Suprapubic skin (tissue), 4 donors: ENCODE measurements at places on chromosomes 13 and 19. TPM values are rescaled to one million over a fixed set of nuclear protein-coding genes. Genes with fewer than 3 reads are reported as not detected.
A peak's percentile ranks its signal among the peaks of the same experiment; 100 is the strongest.

DNA sequence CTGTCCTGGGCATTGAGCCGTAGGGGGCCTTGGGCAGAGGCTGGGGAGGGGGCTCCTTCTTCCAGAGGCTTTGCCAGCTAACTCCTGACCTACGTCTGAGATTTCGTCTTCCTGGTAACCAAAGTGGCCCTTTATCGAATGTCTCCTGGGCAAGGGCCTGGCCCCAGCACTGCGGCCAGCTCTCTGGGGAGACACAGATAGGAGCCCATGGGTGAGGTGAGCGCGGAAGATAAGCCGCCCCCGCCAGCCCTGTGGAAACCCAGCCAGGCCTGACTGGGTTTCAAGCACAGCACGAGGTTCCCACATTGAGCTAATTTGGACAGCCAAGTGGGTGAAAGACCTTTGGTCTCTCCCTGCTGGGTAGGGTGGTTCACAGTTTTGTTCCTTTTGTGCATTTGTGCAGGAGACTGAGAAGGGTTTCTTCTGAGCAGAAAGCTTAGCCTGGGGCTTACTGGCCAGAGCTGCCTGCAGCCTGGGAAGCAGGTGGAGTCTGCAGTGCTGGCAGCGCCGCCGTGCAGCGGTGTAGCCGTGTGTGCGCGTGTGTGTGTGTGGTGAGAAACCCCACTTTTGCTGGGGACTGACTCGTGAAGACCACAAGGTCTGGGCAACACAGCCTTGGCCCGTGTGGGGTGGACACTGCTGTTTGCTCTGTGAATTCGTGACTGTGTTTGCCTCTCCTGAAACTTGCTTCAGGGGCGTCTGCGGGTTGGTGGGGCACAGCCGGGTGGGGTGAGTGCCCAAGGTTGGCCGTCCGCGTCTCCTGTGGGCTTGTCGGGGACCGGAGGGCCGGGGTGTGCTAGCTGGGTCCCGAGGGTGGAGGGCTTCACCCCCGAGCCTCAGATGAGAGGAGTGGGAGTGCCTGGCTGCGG is 2.5 kb downstream of the BSG start:
- no peaks in the 10 kb centered on the region for H3K27me3 ChIP-seq
- peaks cover 18% of the 10 kb centered on the region for H3K36me3 ChIP-seq
- peak overlapping the region; percentile 38 for H3K4me3 ChIP-seq
- peaks cover 65% of the 10 kb centered on the region for H3K4me1 ChIP-seq

- no peak overlapping the region for H3K4me3 ChIP-seq
- DNase-seq: no peak
Observed at GRCh38 chr13:61901946-61902541, 486.4 kb upstream of the PCDH20 start.

CAMSAP3 gene
- 60.7 TPM for total RNA-seq

- no peaks in the 10 kb centered on the region for H3K36me3 ChIP-seq
- no peak overlapping the region for H3K27ac ChIP-seq
- no peak for DNase-seq
- H3K4me3 ChIP-seq: no peak overlapping the region
- H3K4me1 ChIP-seq: no peaks in the 10 kb centered on the region
Observed at GRCh38 chr13:68440874-68441273, 1210.7 kb upstream of the PCDH9 start.

GRCh38 chr19:16496613-16496983 is 404 bp downstream of the C19orf44 start:
- H3K27me3 ChIP-seq: no peaks in the 10 kb centered on the region
- peak overlapping the region; percentile 64 for H3K27ac ChIP-seq
- peaks cover 12% of the 10 kb centered on the region for H3K4me1 ChIP-seq
- peaks cover 8% of the 10 kb centered on the region for H3K36me3 ChIP-seq
- no peak for DNase-seq
- peak overlapping the region; percentile 79 for H3K4me3 ChIP-seq

LGALS16 gene
- total RNA-seq: not detected

DNA sequence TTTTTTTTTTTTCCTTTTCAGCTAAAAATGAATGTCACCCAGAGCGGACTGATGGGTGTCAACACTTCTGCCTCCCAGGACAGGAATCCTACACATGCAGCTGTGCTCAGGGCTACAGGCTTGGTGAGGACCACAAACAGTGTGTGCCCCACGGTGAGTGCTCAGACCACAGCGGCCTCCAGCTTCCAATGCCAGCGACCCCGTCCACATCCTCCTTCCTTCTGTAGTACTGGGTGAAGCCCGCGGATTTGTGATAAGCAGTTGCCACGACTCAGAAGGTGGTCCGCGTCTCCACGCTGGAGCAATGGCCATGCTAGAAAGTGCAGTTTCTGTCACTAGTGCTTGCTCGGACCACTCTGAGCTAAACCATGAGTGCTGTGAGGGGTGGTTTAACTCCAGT is 6.0 kb downstream of the PROZ start:
- H3K36me3 ChIP-seq: peaks cover 9% of the 10 kb centered on the region
- H3K4me3 ChIP-seq: no peak overlapping the region
- no peak overlapping the region for H3K27ac ChIP-seq

GRCh38 chr13:31020996-31021395 is 88.5 kb downstream of the TEX26 start:
- no peak overlapping the region for H3K27ac ChIP-seq
- H3K4me1 ChIP-seq: no peaks in the 10 kb centered on the region
- no peak overlapping the region for H3K4me3 ChIP-seq
- H3K27me3 ChIP-seq: no peaks in the 10 kb centered on the region
- H3K36me3 ChIP-seq: no peaks in the 10 kb centered on the region

DNA sequence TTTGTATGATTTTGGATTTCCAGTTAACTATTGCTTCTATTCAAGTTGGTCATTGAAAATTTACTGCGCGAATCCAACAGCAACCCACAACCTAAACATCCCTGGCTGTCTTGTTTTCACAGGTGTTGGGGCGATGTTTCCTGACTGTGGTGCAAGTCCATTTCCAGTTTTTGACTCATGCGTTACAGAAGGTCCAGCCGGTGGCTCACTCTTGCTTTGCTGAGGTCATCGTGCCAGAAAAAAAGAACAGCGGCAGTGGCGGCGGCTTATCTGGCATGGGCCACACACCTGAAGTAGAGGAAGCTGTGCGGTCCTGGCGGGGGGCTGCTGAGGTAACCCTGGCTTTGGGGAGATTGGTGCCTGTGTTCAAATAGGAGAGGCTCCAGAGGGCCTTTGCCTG is 45.2 kb upstream of the GPI start:
- peaks cover 43% of the 10 kb centered on the region for H3K4me1 ChIP-seq
- no peak overlapping the region for H3K4me3 ChIP-seq
- H3K36me3 ChIP-seq: peaks cover 24% of the 10 kb centered on the region

GRCh38 chr13:74675182-74675581 is 541.0 kb upstream of the KLF12 start:
- H3K4me1 ChIP-seq: no peaks in the 10 kb centered on the region
- no peak overlapping the region for H3K4me3 ChIP-seq
- H3K36me3 ChIP-seq: no peaks in the 10 kb centered on the region
- no peak for DNase-seq

SH2D3A gene
- 52.4 TPM for total RNA-seq

CEACAM8 gene
- total RNA-seq: not detected
